Inflammatory macrophage (primary cell): ENCODE measurements at places on chromosomes 7 and 10.
A peak's percentile ranks its signal among the peaks of the same experiment; 100 is the strongest.

- no peak for DNase-seq
Observed at GRCh38 chr10:131179361-131179760, 132.2 kb downstream of the TCERG1L start.

DNA sequence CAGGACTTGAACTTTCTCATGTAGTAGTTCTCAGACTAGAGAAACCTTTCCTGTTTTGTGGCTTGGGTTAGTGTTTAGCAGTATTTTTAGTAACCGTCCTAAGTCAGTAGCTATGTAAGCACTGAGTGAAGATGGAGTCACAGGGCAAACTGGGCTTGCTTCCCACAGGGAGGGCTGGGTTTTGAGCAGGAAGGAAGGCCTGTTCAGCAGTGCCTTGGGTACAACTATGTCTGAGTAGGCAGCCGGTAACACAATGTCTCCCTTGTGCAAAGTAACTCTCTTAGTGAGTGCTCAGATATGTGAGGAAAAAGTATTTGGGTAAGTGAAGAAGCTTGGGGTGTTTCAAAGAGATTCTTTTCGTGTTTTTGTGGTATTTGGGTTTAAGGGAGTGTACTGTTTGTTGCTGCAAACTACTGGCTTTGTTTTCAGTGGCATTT lies 96.4 kb downstream of the CCSER2 start:
- peak; percentile 41 for DNase-seq

GRCh38 chr10:117188371-117188770 lies 8.9 kb upstream of the KCNK18 start:
- no peak for DNase-seq

DNA sequence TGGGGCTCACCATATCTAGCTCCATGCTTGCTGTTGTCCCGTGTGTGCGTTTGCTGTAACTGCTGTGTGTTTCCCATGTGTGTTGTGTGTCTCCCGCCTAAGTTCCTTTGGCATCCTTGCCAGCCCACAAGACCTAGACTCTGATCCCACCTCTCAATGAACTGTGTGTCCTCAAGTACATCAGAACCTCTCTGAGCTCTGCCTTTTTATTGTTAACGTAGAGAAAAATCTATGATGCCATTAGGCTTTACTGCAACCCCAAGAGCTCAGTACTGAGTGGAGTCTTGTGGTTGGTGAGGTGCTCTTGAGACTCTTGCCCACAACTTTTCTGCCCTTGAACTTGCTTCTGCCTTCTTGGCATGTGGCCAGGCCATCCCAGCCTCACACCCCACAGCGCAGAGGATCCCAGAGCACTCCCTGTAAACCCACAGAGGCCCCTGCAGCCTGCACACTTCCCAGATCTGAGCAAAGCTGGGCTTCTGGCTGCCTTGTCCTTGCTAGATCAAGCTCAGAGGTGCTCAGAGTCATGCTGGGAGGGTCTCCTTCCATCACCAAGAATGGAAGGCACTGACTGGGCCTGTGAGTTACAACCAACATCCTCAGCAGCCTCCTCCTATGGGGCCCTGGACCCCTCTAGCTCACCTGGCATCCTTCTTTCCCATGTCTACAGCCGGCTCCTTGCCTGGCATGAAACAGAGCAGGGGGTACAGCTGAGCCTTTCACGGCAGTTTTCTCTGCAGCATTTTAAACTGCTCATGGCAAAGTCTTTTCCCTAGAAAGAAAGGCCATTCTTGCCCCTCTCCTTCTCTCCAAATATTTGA lies 643.4 kb downstream of the ACTR3B start:
- no peak for DNase-seq

DNA sequence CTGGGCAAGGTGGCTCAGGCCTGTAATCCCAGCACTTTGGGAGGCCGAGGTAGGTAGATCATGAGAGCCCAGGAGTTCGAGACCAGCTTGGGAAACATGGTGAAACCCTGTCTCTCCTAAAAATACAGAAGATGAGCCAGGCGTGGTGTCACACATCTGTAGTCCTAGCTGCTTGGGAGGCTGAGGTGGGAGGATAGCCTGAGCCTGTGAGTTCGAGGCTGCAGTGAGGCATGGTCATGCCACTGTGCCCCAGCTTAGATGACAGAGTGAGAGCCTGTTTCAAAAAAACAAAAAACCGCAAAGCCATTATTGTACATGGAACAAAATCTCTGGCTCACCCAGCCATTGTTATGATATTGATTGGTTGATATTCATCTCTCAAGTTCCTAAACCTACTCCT lies 53.7 kb downstream of the KMT2E start:
- no peak for DNase-seq

GRCh38 chr7:4143511-4144171 lies 538.5 kb upstream of the FOXK1 start:
- DNase-seq, result no peak

DNA sequence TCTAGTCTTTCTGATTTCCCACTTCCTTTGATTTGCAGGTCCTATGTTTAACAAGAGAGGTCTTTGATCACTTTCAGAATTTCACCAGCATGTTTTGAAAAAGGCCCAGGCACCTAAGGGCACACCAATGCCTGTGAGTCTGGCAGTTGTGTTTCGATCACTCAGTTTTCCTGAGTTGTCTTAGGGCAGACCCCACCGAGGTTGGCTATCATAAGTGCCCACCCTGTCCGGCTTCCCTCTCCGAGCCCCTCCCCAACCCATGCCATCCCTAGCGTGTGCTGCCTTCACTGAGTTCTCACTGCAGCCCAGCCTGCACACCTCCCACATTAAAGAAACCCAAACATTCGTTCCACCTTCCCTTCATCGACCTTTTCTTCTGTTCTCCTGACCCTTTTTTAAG lies 257.9 kb downstream of the GRID1 start:
- DNase-seq, result no peak
